Urinary bladder (tissue), 4 donors: ENCODE measurements at places on chromosomes 2 and 18. TPM values are rescaled to one million over a fixed set of nuclear protein-coding genes. Genes with fewer than 3 reads are reported as not detected.

Gene CD8B
- not detected for total RNA-seq

Gene SERPINB3
- total RNA-seq = 0.16 TPM

Gene AGAP1
- 24.7 TPM for total RNA-seq

Gene HOXD8
- total RNA-seq = 12.3 TPM

Gene RUFY4
- total RNA-seq = not detected

Gene MYCN
- total RNA-seq = 3.3 TPM

Gene ANKRD30BL
- 0.26 TPM for total RNA-seq

Gene DRC1
- 1.0 TPM for total RNA-seq

Gene DYSF
- total RNA-seq = 19.0 TPM
